ENCODE measurements at places on chromosomes 6 and 20.
A peak's percentile ranks its signal among the peaks of the same experiment; 100 is the strongest.

DNA sequence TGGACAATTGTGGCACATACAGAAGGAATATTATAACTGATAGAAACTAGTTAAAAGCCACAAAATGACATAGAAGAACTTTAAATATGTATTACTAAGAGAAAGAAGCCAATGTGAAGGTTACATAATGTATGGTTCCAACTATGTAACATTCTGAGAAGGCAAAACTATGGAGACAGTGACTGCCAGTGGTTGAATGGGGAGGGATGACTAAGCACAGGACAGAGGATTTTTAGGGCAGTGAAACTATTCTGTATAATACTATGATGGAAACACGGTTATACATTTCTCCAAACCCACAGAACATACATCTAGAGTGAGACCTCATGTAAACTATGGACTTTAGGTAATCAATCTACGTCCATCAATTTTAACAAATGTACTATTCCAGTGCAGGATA is 22.4 kb downstream of the SYNCRIP start:
- no peak for DNase-seq

DNA sequence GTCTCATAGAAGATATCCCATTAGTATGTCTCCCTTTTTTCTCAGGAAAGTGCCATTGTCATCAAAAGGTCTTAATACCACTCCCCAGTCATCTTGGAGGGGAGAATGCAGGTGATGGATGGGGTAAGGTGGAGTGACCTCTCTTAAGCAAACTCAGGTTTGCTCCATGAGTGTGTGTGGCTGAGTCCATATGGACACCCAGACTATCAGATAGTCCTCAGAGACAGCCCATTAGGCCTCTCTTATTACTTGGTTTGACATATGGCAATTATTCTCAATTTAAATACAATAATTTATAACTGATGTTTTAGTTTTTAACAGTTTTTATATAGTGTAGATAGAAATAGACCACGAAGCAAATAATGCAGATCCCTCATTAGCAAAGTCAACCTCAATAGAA is 23.2 kb downstream of the LAMA4 start:
- DNase-seq = no peak

DNA sequence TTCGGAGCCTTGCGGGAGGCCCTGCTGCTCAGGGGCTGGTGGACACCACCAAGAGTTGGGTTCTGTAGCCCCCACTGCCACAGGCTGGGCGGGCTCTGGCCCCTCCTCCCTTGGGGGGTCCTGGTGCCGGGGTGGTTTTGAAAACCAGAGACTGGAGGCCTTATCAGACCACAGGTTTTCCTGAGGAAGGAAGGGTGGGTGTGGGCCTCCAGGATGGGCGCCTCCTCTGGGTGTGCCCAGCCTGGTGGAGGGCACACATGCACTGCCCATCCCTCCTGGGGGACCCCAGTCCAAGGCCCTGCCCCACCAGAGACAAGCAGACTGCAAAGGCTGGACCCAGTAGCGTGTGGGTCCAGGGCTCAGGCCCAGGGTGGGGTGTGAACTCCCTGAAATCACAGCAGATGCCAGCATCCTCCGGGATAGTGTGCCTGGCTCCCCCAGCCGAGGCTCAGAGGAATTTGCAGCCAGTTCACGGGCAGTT is 13.5 kb upstream of the ZBTB46 start:
- DNase-seq = no peak

GRCh38 chr20:46893051-46893450 is 1.6 kb upstream of the EYA2 start:
- no peak for DNase-seq

GRCh38 chr6:90250405-90250804 is 46.2 kb downstream of the BACH2 start:
- no peak for DNase-seq

DNA sequence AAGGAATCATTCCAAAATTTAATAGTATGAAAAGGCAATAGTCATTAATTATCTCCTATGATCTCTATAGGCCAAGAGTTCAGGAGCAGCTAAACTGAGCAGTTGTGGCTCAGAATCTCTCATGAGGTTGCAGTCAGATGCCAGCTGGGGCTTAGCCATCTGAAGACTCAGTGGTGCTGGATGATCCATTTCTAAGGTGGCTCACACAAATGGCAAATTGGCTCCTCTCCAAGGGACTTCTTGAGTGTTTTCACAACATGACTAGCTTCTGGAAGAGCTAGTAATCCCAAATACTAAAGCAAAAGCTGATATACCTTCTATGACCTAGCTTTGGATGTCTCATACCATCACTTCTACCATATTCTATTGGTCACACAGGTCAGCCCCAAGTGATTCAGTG is 104.2 kb downstream of the HAO1 start:
- no peak for DNase-seq

- no peak for DNase-seq
These were observed 164.2 kb downstream of the NKAIN2 start for GRCh38 chr6:123967905-123968304.

DNA sequence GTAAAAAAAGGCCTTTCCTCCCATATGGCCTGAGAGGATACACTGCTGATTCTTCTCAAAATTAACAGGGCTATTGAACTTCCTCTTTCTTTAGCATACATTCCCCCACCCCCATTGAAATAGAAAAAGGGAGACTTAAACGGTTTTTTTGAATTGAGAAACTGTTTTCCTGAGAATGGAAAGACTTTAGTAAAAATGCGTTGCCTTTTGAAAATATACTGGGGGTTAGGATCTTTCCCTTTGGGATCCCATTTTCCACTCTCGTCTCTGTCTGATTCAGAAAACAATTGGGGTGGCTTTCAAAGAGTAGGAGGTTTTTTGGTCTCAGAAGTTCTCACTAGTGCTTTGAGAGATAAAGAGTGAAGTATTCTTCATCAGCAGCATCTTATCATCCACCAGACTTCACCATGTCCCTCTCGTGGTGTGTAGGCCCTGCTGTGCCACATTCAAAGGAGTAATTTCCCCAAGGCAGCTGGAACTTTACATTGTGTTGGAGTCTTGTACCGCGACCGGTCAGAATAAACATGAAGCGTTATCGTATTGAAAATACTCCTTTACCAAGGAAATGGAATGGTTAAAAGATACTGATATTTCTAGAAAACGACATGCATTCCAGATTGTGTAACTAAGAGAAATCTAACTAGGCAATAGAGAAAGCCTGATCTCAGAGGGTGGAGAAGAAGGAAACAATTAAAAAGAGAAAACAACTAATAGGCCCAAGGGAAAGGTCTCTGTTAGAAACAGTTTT is 10.6 kb downstream of the MYB start:
- DNase-seq = no peak

- no peak for DNase-seq
These were observed 269.1 kb downstream of the CD83 start for GRCh38 chr6:14386668-14387067.

DNA sequence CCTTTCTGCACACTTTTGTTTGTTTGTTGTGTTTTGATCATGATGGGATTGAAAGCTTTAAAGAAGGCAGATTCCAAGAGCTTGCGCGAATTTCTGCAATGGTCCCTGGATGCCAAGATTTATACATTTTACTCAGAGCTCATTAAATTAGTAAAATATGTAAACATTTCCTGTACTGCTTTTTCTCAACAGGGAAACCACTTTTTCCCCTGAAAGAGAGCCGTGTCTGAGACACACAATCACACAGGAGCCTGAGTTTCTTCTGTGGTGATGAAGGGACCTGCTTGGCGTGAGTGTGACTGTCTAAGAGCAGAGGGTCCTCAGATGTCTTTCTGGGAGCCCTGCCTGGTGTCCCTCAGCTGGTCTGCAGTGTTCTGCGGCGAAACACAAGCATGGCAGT is 12.1 kb upstream of the TAGAP start:
- DNase-seq = no peak

- peak; percentile 77 for DNase-seq
These were observed 5.8 kb upstream of the EEF1E1 start for GRCh38 chr6:8108031-8108660.

- no peak for DNase-seq
These were observed 166.1 kb downstream of the ZDHHC14 start for GRCh38 chr6:157547112-157547511.

DNA sequence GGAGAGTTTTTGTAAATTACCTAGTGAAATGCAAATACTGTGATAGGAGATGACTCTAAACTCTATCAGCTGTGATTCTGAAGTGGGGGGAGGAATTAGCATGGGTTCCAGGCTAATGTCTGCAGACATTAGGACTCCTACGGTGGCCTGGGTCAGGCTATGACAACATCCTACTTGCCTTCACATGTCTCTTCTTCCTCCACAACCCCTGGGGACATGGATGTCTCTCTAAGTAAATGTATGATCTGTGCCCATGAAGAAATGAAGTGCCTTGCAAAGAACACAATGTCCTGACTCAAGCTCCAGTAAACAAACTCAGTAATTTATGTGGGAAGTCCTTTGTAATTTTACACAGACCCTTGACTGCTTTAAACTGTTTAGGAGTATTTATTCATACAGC is 165.8 kb upstream of the EEF1E1 start:
- no peak for DNase-seq

DNA sequence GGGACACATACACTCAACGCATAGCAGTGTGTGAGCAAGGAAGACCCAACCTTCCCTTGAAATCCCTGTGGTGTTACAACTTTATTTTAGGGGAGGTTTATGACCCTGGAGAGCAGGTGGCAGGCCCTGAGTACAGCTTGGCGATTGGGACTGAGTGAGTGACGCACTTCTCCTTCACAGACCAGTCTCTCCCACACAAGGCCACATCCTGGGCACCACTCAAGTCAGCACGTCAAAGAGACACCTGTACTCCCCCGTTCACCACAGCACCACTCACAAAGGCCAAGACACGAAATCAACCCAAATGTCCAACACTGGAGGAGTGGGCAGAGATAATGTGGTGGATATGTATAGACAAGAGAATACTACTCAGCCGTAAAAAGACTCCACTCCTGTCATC is 57.0 kb upstream of the FRMD1 start:
- DNase-seq = no peak

- DNase-seq = no peak
These were observed 5.0 kb downstream of the ANKRD60 start for GRCh38 chr20:58223358-58223941.

DNA sequence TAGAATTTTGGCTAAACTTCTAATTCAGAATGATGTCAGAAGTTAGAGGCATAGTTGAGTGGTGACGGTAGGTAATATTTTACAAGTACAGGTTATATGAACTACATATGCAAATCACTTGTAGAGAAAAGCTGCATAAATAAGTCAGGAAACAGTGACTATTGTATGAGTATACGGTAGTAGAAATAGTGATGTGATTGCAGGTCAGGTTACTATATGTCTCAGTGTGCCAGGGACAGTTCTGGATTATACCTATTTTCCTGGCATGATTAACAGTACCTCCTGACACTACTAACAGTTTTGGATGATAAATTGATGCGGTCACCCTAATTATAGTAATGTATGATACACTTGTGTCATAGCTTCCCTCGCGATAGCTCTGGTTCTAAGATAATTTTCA is 9.2 kb downstream of the DNAH8 start:
- no peak for DNase-seq

- DNase-seq = no peak
These were observed 98.2 kb upstream of the NFATC2 start for GRCh38 chr20:51640743-51641142.

DNA sequence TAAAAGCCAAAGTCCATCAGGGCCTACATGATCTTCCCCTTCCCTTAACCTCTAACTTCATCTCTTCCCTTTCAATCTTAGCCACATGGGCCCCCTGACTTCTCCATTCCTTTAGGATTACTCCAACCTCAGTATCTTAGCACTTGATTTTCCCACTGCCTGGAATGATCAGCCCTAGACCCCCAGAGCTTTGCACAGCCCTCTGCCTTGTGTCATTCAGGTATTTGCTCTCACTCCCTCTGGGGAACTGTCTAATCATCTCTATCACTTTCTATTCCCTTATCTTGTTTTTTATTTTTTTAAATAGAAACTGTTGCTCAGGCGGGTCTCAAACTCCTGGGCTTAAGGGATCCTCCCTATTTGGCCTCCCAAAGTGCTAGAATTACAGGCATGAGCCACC is 13.3 kb upstream of the ZNFX1 start:
- DNase-seq = no peak

GRCh38 chr6:142303176-142303533 is 1.3 kb downstream of the ADGRG6 start:
- DNase-seq = no peak

DNA sequence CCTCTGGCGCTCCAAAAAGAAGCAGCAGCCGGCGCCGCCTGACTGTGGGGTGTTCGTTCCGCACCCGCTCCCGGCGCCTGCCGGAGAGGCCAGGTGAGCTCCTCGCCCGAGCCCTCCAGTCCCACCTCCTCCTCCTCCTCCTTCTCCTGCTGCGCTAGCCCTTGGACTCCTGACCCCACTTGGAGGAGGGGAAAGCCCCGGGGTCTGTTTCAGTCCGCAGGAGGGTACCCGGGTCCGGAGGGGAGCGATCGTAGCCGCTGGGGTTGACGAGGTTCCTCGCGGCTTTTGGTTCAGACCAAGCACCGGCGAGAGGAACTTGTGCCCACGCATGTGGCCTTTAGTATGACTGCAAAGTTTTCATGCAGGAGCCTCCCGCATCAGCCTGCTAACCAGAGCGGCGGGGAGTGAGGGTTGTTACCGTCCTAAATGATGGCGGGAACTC is 493 bp downstream of the CRYBG1 start:
- no peak for DNase-seq

DNA sequence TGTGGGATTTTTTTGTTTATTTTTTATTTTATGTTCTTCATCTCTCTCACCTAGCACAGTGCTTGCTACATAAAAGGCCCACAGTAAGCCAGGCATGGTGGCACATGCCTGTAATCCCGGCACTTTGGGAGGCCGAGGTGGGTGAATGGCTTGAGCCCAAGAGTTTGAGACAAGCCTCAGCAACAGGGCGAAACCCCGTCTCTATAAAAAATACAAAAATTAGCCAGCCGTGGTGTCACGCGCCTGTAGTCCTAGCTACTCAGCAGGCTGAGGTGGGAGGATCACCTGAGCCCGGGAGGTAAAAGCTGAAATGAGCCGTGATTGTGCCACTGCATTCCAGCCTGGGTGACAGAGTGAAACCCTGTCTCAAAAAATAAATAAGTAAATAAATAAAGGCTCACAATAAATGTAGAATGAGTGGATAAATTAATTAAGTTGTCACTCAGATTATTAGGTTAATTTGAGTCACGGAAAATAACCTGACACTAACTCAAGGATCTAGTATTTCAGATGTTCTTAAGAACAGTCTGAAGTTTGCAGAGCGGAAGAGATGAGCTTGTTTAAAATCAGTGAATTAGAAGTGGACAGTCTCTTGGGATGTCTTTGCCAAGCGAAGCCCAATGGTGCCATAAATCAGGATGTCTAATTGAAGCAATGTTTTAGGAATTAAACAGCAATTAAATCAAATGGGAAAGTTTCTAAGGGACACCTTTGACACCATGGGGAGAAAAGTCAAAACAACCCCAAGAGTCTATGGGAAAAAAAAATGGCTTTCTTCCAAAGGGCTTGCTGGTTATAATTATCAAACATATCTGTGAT is 214.4 kb downstream of the ZNF217 start:
- DNase-seq = no peak

- no peak for DNase-seq
These were observed 103.4 kb downstream of the RTN4IP1 start for GRCh38 chr6:106525882-106526275.

- DNase-seq = no peak
These were observed 98.9 kb downstream of the TBC1D7 start for GRCh38 chr6:13229205-13230085.
